ENCODE measurements at places on chromosomes 5 and 9.

DNA sequence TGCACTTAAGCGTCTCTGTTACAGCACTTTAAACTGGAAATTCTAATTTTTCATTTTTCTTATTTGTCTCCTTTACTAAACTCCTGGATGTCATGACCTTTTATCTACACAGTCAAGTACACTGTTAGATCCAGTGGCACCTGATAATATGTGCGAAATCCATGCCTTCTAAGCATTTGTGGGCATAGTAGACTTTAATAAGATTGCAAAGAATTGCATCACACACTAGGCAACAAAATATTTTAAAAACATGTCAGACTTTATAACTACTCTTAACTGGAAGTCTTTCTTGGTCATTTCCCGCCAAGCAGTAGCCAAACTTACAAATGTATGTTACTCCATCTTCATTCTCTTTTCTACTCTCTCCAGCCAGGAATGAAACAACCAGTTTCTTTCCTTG lies 5.0 kb upstream of the SPINK1 start:
- DNase-seq: no peak

DNA sequence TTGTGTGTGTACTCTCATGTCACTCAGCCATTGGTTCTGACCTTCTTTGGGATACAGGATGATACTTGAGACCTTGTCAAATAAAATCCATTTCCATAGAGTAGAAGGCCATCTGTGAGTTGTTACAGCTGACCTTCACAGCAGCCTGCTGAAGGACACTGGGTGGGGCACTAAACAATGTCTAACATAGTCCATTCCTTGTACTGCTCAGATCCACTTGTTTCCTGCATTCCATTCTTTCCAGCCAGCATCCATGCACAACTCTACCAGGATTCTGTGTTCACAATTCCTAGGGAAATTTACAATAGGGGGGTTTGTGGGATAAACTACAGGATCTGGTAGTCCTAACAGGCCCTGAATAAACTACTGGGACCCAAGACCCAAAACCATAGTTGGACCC lies 286.4 kb downstream of the RASEF start:
- no peak for DNase-seq

DNA sequence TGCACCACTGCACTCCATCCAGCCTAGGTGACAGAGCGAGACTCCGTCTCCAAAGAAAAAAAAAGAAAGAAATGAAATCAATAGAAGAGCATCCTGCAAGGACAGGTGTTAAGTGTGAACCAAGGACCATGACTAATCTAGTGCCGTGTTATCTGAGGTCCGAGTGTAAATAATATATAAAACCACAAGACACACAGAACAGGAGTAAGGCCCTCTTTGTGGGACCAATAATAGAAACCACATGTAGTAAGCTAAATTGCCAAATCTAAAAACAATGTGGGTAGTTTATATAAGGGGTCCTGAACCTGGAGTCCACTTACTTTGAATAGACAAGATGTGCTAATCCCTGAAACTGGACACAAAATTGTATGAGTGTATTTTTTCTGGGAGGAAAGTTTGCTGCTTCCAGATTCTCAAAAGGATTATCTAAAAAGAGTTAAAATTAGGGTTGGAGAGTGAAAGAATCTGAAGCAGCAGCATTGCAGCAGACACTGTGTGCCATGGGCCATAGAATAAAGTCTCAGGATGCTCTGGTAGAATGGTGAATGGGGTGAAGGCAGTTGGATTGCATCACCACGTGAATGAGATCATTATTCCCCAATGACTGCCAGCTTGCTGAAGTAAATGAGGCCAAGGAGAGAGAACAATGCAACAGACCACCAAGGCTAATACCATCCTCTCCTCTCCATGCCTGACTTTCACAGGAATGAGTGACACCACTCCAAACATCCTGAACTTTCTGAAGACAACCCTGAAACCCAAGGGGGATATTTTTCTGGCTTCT lies 222.7 kb downstream of the DCP2 start:
- no peak for DNase-seq

DNA sequence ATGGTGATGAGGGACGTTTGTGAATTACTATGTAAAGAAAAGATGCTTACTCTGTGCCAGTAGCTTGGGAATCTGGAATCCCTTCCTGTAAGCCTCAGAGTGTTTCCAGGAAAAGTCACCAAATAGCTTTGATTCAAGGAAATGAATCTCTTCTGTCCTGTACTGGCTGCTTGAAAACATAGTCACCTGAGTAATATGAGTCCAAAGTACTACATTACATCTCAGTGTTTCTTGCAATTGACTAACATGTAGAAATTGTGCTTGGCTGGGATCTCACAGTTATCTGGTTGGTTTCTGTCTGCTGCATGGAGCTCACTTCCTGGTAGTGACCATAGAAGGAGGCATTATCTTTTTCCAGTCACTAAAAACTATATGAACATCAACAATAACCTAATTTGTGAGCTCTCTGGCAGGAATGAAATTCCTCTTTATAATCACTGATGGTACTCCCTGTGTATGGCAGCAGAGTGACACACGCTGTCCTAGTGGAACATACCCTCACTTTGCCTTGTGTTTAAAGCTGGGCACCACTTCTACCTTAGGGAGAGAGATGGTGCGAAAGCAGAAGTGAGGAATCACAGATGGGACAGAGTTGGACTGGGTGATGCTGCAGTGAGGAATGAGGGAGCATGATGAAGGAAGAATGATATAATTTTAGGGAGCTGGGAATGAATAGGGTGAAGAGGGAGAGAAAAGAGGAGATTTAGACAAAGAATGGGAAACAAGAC lies 568.5 kb downstream of the RAB3C start:
- DNase-seq: no peak
